HuH-7 (cell line): ENCODE measurements at places on chromosomes 12 and 14.

GRCh38 chr14:102883089-102883541, 39.3 kb upstream of the AMN start:
- no peak for DNase-seq

DNA sequence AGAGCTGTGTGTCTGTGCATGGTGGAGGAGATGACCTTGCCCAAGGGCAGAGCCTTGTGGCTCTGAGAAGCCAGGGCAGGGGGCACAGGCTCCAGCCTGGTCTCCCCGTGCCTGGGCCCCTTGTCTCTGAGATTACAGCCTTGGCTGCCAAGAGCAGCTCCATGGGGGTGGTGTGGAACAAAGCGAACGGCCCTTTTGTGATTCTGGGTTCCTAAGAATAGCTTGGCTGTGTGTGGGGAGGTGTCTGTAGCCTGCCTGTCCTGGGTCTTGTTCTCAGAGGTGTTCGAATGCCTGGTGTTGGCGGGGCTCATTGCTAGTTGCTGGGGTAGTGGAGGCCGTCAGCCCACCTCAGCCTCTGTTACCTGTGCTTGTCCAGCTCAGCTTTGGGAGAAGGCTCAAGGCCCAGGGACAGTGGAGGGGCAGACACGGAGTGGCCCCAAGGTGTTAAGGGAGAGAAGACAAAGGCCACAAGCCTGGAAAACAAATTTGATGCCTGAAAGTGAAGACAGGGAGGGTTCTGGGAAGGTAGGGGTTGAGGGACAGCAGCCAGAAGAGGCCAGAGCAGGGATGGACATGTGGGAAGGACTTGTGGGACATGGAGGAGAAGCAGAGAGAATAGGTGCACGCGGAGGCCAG, 7.4 kb upstream of the MYH7 start:
- no peak for DNase-seq

DNA sequence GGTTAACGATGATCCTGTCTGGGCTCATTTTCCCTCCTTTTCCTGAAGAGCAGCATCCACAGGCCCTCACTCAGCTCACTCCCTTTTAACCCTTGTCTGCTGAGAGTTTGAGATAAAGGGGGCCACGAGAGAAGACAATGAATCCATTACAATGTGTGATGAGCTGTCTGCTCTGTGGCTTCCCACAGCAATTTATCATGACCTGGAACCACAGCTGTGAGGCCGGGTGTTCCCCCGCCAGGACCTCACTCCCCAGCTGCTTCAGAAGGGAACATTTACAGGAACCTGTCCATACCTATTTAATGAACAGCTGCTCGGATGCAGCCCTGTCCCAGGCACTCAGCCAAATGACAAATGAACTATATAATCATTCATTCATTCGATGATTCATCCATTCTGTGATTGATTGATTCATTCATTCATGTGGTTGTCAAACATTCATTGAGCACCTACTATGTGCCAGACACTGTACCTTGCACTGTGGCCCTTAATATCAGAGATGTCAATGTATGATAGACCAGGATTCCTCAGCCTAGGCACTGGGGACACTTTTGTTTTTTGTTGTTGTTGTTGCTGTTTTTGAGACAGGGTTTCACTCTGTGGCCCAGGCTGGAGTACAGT, 18.5 kb upstream of the P2RX7 start:
- no peak for DNase-seq

DNA sequence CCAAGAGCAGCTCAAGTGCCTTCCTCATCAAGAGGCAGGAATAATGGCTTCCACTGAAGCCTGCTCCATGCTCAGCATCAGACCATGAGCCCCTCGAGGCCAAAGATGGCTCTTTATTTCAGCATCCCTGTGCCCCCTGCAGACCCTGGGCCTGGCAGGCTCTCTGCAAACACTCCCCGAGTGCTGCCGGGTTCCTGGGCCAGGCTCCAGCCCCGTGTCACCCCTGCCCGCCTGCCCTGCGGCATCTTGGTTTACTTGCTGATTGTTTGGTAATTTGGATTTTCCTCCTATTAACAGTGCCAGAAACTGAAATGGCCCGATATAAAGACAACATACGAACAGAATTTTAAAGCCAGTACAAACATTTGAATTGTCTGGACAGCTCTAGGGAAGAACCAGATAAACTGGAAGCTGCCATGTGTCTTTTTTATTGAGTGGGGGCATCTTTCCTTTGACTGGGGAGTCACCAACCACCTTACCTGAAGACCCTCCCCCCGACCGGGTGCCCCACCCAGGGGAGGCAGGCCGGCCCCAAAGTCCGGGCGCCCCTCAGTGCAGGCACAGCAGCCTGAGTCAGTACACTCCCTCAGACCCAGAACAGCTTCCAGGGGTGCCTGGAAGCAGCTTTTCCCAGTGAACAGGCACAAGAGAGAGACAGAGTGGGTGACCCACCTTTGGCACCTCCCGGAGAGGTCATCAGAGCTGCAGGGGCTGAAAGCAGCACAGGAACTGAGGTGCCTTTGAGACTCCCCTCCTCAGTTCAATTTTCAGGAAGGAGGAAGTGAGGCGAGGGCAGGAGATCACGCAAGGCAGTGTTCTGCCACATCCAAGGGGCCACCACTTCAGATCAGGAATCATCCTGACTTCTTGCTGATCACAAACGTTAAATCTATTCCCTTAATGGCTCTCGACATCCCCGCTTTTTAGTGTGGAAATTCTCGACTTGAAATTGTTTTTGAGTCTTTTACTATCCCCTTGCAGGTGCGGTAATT, 30.6 kb downstream of the ITPK1 start:
- DNase-seq: no peak

DNA sequence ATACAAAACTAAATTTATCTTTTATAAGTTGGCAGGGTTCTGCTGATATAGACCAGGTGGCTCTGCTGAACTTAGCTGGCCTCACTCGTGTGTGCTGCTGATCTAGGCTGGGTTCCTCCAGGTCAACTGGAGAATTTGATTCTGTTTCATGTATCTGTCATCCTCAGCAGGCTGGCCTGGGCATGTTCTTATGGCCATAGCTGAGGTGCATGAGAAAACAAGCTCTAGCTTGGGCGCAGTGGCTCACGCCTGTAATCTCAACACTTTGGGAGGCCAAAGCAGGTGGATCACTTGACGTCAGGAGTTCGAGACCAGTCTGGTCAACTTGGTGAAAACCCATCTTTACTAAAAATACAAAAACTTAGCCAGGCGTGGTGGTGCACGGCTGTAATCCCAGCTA, 24.3 kb upstream of the BCL2L14 start:
- DNase-seq: no peak

DNA sequence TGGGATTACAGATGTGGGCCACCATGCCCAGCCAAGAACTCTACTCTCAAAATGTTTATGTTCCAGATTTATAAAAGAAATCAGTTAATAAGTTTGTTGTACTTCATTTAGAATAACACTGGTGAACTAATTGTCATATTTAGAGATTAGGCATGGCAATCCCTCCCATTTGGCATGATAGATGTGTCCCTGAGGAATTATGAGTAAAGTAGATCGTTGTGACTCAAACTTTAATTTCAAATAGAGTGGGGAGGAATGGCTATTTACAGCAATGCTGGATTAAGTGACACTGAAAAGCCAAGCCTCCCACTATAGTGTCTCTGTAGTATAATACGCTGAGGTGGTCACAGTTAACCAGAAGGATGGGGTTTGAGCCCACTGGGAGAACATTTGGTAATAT, 39.3 kb upstream of the RTRAF start:
- no peak for DNase-seq

DNA sequence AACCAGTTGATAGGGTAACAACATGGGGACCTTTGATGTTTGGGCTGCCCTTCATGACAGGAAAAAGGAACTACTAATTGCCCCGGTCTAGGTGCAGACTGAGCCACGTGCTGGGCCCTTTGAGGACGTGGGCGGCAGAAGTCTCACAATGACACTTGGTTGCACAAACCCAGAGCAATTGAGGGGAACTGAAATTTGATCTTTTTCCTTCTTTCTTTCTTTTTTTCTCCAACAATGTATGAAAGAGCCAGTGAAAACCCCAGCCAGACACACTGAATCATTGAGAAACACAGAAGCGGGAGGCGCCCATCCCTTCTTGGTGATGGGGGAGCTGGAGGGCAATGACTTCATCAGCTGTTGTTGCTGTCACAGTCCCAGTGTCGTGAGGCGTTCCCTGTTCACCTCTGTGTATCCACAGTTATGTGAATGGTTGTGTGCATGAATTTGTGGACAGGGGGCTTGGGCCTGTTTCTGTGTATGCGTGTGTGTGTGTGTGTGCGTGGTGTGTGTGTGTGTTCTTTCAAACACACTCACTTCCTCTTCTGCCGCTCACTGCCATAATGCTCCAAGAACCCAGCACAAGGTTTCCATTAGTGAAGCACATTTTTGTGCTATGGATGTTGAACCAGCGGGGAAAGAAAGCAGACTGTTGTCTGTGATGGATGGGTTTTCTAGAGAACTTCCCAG, 137.5 kb upstream of the CCND2 start:
- no peak for DNase-seq
